Stimulated activated CD4-positive, alpha-beta T cell treated with anti-CD3 and anti-CD28 coated beads, Interleukin-2, amount 100 ng/mL, for 4 hours (primary cell): ENCODE measurements at places on chromosomes 3 and 15.

- DNase-seq, result no peak
Observed at GRCh38 chr3:124951511-124952281, 17.1 kb upstream of the MUC13 start.

- DNase-seq, result no peak
Observed at GRCh38 chr15:55737373-55737772, 5.6 kb downstream of the PRTG start.

- DNase-seq, result no peak
Observed at GRCh38 chr3:18153571-18154173, 271.5 kb downstream of the SATB1 start.

GRCh38 chr15:69042531-69042930 is 28.0 kb downstream of the NOX5 start:
- no peak for DNase-seq

DNA sequence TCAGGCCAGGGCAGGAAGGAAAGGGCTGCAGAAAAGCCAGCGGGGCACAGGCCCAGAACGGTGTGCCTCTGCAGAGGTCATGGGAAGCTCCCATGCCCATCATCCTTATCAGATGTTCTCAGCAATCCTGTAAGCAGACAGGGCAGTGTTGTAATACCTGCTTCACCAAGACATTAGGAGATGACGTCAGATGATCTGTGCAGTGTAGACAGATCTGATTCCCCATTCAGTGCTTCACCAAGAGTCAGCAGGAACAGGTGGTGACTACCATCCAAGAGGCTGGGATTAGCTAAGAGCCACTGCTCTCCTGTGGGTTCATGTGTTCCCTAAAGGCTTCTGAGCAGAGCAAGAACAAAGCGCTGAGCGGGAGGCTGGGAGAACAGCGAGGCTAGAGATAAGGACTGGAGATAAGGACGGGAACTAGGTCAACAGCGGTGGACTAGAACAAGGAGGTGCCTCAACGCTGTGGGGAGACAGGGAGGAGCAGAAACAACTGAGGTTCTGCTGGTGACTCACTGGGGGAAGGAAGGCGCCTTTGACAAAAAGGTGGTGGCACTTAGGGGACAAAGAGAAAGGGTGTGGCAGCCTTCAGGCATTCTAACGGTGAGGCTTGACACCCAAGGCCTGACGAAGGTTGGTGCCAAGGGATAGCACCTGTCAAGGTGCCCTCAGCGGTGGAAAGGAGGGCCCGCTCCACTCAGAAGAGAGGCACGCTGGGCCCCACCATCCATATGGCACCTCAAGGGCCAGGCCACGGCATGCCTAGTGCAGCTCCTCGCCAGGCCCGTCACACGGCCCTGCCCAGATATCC is 28.4 kb downstream of the CCDC12 start:
- peak; percentile 45 for DNase-seq

DNA sequence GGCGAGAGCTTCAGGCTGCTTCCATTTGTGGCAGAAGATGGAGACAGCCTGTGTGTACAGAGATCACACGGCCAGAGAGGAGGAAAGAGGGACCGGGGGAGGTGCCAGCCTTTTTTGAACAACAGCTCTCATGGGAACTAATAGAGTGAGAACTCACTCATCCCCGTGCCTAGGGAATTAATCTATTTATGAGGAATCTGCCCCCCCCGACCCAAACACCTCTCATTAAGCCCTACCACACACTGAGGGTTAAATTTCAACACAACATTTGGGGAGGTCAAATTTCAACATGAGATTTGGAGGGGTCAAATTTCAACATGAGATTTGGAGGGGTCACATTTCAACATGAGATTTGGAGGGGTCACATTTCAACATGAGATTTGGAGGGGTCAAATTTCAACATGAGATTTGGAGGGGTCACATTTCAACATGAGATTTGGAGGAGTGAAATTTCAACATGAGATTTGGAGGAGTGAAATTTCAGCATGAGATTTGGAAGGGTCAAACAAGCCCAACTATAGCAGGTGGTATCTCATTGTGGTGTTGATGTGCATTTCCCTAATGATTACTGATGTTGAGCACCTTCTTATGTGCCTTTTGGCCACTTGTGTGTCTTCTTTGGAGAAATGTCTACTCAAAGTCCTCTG is 20.6 kb upstream of the RFTN1 start:
- no peak for DNase-seq
